ENCODE measurements at places on chromosomes 12 and 14.

- DNase-seq: no peak
Measured at GRCh38 chr12:81284137-81284536, 206.3 kb downstream of the ACSS3 start.

- no peak for DNase-seq
Measured at GRCh38 chr12:62813031-62813829, 121.7 kb downstream of the PPM1H start.

GRCh38 chr12:34603382-34604035 lies 581.2 kb downstream of the ALG10 start:
- no peak for DNase-seq

- DNase-seq: no peak
Measured at GRCh38 chr12:92547906-92548305, 154.9 kb upstream of the PLEKHG7 start.

DNA sequence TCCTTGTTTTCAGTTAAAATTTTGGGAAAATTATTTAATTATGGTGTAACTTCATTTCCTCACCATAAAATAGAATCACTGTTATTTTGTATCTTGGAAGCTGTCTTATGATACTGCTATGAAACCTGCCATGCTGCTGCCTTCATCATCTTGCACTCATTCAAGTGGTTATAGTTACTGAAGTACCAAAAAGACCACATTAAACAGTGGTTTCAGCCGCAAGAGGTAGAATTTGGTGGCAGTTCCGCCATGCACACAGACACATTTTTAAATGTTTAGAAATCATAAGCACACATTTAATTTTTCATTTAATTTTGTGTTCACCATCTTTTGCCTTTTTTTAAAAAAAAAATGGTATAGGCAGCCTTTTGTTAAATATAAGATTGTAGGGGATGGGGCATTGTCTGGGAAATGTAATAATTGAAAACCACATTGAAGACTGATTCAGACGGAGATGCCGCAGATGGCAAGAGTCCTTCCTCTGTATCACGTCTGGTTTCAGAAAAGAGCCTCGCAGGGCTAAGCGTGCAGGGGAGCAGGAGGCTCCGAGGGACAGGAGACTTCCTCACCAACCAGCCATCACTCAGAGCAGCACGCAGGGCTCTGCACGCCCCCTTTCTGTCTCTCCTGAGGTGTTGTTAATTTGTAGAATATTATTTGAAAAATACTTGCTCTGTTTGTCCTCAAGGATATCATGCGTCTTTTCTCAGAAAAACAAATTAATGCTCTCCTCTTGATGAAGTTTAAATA lies 115.2 kb upstream of the PELI2 start:
- no peak for DNase-seq

All from breast epithelium (tissue), 4 donors.